ENCODE measurements at places on chromosomes 16 and 17.

DNA sequence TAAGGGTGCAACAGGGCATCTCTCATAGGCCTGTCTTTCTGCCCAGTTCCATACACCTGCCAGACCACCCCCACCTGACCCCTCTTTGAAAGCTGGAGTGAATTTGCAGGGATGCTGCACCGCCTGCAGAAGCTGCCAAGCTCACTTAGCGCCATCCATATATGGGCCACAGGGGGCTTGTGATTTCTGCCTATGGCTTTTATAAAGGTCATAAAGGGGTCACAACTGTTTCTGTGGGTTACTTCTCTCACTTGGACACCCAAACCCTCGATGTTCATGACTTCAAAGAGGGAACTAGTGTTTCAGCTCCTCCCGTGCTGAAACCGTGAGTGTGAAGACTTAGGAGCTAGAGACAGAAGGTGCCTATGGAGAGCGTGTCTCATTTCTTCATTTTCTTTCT, 23.9 kb upstream of the MEAK7 start:
- no peak for DNase-seq

DNA sequence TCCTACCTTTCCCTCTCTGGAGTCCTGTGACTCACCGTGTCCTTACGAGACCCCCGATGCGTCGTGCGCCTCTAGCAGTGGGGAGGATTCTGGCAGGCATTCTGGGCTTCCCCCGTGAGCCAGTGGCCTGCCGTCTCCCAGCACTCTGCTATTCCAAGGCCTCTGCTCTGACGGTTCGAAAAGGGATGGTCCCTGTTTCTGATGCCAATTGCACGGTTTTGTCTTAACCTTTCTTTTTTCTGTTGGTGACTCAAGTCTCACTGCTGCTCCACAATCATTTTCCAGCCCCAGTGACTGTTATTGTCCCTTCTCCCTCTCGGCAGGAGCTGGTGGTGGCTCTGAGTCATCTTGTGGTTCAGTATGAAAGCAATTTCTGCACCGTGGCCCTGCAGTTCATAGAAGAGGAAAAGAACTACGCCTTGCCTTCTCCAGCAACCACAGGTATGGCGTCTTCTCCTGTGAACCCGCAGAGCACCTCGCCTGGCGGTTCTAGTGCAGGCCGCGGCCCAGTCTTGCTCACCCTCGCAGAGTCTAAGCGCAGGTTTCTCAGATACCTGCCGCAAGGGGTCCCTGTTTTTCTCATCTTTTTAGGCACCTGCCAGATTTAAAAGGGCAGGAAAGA, 100.1 kb upstream of the CHMP6 start:
- DNase-seq: no peak

DNA sequence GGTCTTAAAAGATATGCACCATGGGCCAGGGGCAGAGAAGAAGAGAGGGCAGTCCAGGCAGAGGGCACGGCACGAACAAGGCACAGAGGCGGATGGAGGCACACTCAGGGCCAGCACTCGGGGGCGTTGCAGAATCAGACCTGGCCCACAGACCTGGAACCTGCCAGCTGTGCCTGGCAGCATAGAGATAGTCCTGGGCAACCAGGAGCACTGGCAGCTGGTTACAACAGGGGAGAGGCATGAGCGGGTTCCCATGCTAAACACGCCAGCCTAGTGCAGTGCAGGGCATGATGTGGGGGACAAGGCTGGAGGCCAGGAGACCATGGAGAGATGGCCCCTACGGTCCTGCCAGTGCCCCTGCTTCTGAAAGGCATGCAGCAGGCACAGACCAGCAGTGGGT, 56.9 kb upstream of the RBFOX3 start:
- DNase-seq: no peak

DNA sequence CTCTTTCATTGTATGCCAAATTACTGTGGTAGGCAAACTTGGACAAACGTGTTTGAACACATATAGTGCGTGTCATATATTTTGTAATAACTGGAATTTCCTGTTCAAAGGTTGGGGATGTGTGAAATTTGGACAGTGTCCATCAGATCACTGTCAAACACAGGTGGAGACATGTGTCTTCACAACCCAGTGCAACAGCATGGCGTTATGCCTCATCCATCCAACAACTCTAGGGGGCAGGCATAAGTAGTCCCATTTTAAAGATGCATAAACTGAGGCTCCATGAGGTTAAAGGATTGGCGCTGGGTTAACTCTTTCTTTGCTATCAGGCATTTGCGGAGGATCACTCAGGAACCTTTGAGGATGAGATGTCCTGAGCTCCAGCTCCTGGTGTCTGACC, 103.7 kb downstream of the RBFOX1 start:
- no peak for DNase-seq

GRCh38 chr17:17179371-17179827, 26.7 kb downstream of the PLD6 start:
- no peak for DNase-seq

DNA sequence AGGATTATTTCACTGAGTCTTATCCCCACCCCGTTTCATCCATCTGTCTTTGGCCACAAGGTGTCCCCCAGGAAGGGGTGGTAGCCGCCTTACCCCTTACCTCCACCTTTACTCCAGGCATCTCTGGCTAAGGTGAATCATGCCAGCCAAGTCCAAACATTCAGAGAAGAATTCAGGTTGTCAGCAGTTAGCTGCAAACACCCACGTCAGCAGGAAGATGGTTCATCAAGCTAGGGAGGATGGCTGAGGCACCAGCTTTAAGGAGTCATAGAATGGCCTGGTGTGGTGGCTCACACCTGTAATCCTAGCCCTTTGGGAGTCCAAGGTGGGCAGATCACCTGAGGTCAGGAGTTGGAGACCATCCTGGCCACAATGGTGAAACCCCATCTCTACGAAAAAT, 61.0 kb downstream of the RBFOX1 start:
- DNase-seq: no peak

DNA sequence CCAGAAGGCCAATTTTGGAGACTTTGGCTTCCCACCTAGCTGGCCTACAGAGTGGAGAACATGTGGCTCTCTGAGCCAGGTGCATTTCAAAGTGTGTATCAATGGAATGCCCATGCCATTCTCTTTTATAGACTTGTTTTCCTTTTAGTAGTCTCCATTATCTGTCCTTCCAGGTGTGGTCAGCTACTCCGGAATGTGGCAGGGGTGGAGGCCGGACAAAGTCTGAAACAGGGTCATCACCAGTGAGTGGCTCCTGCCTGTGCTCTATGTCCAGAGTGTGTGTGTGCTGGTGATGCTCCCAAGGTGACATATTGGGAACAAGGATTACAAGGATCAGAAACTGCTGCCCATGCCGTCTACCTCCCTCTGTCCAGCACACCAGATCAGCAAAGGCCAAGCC, 3.8 kb upstream of the TMEM220 start:
- no peak for DNase-seq

DNA sequence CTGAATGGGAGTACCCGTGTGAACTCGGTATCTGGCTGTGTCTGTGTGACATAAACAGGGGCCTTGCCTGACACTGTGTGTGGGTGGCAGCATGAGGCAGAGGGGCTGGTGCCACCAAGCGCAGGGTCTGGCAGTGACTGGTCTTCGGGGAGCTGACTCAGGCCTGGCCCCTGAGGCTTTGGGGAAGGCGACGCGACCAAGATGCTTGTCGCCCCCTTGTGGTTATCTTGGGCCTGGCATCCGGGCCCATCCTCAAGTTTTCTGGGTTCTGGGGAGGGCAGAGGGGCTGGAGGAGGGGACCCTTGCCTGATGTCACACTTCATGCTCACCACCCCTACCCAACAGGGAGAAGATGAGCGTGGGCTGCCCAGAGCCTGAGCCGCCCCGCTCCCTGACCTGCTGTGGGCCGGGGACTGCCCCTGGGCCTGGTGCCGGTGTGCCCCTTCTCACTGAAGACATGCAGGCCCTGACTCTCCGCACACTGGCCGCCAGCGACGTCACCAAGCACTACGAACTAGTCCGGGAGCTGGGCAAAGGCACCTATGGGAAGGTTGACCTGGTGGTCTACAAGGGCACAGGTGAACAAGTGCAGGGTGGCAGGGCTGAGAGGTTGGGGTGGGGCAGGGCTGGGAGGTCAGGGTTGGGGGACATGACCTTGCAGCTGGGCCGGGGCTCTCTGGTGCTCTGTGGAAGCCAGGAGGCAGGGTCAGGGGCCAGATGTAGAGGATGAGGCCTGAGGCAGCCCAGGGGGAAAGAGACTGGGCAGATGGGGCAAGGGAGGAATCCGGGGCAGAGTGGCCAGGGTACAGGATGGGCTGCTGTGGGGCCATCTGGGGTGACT, 24.9 kb downstream of the SBK1 start:
- peak; percentile 85 for DNase-seq

GRCh38 chr16:55454861-55455260, 24.1 kb upstream of the MMP2 start:
- no peak for DNase-seq

- no peak for DNase-seq
Observed at GRCh38 chr16:85162478-85163277, 50.4 kb upstream of the CIBAR2 start.

DNA sequence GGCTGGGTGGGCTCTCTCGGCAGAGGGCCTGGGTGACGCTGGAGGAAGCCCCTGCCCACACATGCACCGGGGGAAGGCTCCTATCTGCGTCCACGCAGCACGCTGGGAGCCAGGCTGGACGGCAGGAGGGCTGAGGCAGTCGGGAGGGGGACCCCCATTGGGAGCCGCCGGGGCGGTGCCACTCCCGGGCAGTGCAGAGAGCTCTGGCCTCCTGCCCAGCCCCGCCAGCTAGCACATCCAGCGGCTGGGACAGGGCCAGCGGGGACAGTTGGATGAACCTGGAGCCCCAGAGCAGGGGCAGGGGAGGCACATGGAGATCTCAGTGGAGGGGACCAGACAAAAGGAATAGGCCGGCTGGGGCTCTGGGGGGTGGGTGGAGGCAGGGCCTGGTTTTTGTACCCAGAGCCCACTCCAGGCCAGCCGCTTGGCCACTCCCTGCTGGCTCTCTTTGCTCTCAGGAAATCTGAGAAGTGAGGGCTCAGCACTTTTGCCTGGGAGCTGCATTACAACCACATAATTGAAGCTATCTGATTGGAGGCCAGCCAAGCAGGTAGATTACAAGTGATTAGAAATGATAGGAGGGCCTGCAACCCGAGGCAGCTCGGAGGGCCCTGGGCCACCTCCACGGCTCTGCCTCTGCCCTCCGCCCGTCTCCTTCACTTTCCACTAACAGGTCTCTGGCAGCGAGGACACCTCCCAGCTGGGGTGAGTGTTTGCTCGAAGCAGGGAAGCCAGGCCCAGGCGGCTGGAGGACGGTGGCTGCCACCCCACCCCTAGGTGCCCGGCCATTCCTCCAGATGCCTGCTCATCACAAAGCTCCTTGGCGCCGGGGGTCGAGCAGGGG, 40.1 kb downstream of the ENGASE start:
- peak; percentile 78 for DNase-seq

DNA sequence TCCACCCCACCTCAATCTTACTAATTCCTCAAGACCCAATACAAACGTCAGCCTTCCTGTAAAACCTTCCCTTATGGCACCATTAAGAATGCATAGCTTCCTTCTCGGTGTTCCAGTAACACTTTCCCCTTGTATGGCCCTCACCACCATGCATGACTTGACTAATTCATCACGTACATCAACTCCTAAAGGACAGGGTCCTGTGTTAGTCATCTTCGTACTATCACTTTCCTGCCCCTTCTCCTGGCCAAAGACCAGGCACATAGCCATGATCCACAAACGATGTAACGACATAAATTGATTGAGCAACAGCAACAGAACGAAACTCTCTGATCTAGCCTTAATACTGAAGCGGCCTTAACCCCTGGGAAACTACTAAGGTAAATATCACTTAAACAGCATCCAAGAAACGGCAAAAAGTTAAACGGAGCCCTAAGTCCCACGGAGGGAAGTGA, 612 bp downstream of the PSMD12 start:
- DNase-seq: no peak

GRCh38 chr17:13885550-13885949, 183.8 kb upstream of the COX10 start:
- DNase-seq: no peak

GRCh38 chr16:28826141-28826540, 3.3 kb downstream of the ATXN2L start:
- no peak for DNase-seq

GRCh38 chr17:3213587-3213986, 6.1 kb downstream of the OR1A1 start:
- DNase-seq: no peak

GRCh38 chr16:71610936-71611871, 14.8 kb upstream of the MARVELD3 start:
- DNase-seq: peak; percentile 88

GRCh38 chr16:67244387-67245185, 2.7 kb downstream of the FHOD1 start:
- no peak for DNase-seq

GRCh38 chr16:12317121-12317810, 340.7 kb downstream of the SNX29 start:
- no peak for DNase-seq

GRCh38 chr17:74324521-74324920, 1.5 kb upstream of the KIF19 start:
- no peak for DNase-seq

- DNase-seq: no peak
Observed at GRCh38 chr17:43772877-43773648, 5.7 kb downstream of the DUSP3 start.

DNA sequence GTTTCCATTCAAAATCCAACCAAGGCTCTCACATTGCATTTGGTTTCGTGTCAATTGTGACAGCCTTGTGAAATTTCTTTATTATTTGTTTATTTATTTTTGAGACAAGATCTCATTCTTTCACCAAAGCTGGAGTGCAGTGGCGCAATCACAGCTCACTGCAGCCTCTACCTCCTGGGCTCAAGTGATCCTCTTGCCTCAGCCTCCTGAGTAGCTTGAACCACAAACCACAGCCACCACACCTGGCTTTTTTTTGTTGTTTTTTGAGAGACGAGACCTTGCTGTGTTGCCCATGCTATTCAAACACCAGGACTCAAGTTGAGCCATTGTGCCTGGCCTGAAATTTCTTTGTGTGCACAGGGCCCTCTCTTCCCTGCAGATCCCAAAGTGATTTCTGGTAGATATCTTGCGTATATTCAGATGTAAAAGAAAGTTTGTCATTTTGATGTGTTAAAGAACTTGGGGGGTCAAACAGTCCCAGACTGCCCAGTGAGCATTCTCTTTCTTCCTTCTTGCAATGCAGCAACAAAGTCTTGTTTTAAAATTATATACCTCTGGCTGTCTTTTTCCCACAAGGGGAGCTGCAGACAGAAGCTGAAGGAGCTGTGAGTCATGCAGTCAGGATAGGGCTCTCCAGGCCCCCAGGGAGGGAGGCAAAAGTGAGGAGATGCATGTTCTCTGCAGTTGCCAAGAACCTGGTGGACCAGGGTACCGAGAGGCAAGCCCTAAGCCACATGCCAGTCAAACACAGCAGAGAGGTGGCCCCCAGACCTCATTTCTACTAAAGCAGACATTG, 15.5 kb upstream of the USP22 start:
- no peak for DNase-seq

- DNase-seq: no peak
Observed at GRCh38 chr16:72664056-72664508, 383.8 kb downstream of the ZFHX3 start.

- DNase-seq: no peak
Observed at GRCh38 chr16:72957303-72958277, 90.3 kb downstream of the ZFHX3 start.

All from D341Med (cell line).